Amygdala (tissue), 56 donors: ENCODE measurements at places on chromosomes 16 and 17.
A peak's percentile ranks its signal among the peaks of the same experiment; 100 is the strongest.

DNA sequence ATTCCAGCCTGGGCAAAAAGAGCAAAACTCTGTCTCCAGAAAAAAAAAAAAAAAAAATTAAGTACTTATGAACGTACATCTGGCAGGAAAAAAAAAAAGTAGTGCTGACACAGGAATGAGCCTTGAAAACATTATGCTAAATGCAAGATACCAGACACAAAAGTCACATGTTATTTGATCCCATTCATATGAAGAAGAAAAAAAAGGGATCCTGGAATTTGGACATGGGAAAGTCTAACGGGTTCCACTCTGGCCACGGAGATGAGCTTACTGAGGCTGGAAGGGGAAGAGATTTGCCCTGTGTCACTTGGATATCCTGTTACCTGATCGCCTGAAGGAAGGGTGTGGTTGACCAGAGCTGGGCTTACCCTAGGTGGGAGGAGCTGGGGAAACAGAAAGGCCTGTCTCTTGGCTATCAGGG is 251.9 kb downstream of the PARN start:
- DNase-seq, result no peak

DNA sequence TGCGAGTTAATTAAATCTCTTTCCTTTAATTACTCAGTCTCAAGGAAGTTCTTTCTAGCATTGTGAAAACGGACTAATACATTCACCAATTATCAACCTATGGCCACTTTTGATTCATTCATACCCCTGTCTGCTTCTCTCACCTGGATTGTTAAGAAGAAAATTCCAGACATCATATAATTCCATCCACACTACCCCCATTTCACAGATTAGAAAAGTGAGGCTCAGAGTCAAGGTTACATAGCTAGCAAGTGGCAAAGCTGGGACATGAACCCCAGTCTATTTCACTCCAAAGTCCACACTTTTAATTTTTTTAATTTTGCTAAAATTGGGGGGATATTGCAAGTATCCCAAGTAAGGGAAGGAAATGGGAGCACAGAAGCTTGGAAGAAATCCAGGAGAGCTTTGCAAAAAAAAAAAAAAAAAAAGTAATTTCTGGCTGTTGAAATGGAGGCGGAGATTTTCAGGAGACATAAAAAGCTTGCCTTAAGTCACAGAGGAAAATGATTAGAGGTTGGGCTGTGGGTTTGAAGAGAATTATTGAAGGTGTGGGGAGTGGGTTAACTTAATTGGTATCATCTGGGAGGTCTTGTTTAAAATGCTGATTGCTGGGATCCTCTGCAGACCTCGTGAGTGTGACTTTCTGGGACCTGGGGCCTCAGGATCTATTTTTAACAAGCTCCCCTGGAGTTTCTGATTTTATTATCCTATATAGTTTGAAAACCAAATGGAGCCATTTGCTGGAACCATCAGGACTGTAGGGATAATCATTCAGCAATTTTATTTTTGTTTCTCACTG is 42.3 kb upstream of the ZKSCAN2 start:
- no peak for DNase-seq

DNA sequence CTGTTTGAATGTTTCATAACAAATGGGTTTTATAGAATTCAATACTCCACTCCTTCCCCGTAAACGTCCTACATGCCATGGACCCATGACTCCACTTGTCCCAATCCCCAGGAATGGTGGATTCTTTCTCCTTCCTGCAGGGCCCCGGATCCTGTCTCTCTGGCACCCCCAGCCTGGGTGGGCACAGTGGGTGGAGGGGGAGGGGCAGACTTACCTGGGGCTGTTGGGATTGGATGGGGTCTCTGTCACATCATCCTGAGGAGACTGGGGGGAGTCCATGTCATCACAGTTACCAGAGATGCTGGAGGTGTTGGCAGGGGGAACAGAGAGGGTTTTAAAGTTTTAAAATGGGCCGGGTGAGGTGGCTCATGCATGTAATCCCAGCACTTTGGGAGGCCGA is 13.2 kb downstream of the TRPV3 start:
- no peak for DNase-seq

DNA sequence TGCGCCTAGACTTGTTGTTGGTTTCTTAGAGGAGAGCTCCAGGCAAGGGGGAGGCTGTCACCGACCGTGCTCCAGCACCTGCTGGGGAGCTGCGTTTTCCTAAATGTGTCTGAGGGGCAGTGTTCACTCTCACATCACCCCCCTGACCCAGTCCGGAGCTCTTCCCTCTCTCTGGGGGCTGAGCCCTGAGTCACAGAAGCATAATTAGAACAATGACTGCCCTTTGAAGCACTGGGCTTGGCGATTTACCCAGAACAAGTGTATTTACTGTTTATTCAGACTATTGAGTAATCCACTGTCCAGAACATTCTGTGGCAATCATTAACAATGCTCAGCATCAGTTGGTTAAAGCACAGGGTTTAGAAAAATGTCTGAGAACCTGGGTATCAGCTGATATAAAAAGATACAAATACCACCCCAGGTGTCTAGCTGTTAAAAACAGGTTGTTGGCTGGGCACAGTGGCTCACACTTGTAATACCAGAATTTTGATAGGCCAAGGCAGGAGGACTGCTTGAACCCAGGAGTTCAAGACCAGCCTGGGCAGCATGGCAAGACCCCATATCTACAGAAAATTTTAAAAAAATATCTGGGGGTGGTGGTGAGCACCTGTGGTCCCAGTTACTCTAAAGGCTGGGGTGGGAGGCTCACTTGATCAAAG is 8.1 kb downstream of the CES4A start:
- peak; percentile 47 for DNase-seq

DNA sequence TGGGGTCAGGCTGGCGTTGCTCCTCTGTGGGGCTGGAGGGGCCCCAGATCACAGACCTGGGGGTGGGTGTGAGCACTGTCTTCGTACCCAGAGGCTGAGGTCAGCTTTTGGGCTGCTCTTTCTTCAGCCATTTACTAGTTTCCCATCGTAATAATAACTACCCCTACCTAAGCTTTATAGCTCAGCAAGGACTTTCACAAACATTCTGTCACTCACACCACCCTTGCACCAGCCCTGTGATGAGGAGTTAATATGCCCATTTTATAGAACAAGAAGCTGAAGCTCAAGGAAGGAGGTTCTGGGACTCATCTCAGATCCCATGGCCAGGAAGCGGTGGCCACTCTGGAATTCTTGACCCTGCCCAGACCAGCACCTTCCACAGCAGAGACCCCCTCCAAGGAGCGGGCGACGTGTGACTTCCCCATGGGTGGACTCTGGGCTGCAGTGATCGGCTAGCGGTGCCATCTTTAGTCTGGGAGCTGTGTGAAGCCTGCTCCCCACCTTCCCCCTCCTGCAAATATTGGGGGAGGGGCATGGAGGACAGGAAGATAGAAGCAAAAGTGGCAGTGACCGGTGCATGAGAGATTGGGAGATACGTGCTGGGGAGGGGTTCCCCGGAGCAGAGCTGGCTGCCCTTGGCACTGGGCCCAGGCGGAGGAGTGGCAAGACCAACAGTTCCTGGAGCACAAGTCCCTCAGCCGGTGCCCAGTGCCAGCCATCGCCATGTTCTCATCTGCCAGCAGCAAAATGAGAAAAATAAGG is 81.8 kb upstream of the TOB1 start:
- DNase-seq, result peak; percentile 42

GRCh38 chr16:76386784-76387183 is 109.6 kb downstream of the CNTNAP4 start:
- no peak for DNase-seq

DNA sequence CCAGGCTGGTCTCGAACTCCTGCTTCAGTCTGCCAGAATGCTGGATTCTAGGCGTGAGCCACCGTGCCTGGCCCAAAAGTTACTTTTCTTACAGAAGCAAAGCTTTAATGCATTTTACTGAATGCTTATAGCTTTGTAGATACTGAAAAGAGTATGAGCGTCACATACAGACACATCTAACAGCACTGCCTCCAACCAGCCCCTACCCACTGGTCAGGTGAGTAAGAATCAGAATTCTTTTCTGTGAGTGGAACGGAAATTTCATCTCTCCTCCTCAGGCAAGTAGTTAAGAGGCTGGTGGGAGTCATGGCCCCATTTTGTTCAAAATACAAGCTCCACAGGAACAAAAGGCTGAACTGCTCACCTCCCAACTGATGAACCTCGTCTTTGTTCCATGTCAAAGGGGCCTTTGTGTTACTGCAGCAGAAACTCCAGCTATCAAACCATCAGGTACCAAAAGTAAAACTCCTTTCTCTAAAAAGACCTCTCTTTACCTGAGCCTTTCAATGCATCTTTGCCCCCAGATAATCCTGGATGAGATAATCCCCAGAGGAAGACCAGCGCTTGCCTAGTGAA is 92.4 kb upstream of the RPH3AL start:
- DNase-seq, result no peak

DNA sequence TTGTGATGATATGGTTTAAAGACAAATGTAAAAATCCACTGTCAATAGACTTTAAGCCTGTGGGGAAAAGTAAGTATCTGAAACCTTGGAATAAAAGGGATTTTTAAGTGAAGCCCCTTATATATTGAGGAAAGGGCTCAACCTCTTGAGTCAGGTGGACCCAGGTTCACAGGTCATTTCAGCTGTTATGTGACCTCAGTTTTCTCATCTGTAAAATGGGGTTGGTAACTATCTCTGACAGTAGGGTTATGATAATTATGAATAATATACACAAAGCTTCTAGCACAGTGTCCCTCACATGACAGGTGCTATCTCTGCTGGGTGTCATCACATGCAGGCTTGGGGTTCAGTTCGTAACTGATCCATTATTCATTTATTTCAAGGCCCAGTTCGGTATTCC is 57.0 kb downstream of the USP10 start:
- no peak for DNase-seq

DNA sequence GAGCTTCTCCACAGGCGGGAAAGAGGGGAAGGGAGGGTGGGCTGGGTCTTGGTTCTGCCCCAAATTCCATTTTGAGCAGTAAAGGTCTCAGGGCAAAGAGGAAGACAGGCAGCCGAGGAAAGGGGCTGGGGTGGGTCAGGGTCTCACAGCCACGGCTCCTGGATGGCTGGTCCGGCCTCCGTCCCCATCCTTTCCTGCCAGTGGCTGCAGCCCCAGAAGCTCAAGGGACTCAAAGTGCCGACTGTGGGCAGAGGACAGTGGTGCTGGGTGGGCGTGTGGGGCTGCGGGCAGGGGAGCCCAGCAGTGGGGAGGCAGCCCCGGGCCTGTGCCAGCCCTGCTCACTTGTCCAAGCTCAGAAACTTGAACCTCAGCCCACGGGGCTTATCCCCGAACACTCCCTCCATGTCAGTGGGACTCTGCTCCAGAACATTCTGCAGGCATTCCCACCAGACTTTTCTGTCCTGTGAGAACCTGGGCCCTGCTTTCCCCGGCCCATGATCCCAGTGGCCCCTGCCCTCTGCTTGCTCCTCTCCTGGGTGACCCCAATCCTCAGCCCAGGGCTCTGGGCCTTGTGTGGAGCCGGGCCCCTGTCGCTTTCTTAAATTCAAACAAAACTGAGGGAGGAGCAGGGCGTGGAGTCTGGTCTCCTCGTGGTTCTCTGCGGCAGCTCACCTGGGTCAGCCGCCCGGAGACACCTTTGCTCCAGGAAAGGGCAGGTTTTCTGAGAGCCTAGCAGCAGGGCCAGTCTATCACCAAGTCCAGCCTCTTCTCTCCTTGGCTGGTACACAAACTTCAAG is 117.8 kb upstream of the METRNL start:
- no peak for DNase-seq

- no peak for DNase-seq
Measured at GRCh38 chr17:66192378-66192687, 400 bp upstream of the CEP112 start.

GRCh38 chr17:8151120-8151640 is 1.0 kb downstream of the PER1 start:
- DNase-seq, result peak; percentile 91

- no peak for DNase-seq
Measured at GRCh38 chr16:88473666-88474534, 20.8 kb downstream of the ZFPM1 start.

GRCh38 chr16:89924297-89924924 is 1.3 kb downstream of the TUBB3 start:
- DNase-seq, result peak; percentile 42

GRCh38 chr16:71172481-71173207 is 57.9 kb downstream of the HYDIN start:
- no peak for DNase-seq

DNA sequence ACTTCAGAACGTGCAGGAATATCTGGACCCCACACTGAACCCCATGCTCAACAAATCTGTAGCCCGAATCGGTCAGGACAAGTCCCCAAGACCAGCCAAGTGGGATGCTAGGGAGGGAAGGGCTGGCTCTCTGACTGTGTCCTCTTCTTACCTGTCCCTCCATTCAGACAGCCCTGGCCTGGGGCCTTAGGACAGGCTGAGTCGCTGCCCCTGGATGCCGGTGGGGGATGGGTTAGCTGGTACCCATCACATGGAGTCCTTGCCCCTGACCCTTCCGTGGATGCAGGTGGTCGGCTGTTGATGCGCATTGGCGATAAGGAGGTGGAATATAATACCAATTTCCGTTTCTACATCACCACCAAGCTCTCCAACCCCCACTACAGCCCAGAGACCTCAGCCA is 16.0 kb upstream of the KDM6B start:
- no peak for DNase-seq

DNA sequence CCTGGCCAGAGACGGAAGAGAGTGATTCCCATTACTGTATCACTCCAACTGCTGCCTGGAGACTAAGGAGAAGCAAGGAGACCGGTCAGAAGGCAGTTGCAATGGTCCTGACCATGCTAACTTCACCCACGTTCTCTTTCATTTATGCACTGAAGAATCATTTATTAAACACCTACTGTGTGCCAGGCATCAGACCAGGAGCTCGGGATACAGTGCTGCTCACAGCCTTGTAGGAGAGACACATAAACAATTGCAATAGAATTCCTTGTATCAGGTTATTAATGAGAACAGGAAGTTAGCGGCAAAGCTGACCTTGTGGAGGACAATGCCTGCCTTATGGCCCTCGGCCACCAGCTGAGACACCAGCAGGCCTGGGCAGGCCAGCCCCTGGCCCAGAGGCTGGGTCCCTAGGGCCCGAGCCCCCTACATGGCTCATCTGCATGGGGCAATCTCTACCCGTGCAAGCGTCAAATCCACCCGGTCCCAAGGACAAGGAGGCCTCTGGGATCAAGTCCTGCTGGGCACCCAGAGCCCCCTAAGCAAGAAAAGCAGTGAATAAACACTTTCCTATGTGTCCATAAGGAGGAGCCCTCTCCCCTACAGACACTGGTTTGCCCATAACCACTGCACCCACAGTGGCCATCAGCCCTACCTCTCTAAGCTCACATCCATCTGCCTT is 8.6 kb upstream of the ENPP7 start:
- DNase-seq, result no peak

DNA sequence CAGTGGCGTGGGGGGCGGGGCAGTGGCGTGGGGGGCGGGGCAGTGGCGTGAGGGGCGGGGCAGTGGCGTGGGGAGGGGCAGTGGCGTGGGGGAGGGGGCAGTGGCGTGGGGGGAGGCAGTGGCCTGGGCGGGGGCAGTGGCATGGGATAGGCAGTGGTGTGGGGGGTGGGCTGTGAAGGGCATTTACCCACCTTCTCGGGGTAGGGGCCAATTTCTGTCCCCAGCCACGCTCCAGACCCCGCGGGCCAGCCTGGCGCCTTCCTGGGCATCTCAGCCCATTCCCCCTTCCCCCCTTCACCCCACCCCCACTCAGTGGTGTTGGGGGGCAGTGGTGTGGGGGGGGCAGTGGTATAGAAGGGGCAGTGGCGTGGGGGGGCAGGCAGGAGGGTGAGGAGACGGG is 92.7 kb downstream of the LITAF start:
- no peak for DNase-seq
